Activated CD4-positive, alpha-beta T cell treated with anti-CD3 and anti-CD28 coated beads for 24 hours (primary cell): ENCODE measurements at places on chromosomes 6 and 20.

GRCh38 chr20:10004900-10005299, 29.9 kb upstream of the ANKEF1 start:
- DNase-seq, result no peak

DNA sequence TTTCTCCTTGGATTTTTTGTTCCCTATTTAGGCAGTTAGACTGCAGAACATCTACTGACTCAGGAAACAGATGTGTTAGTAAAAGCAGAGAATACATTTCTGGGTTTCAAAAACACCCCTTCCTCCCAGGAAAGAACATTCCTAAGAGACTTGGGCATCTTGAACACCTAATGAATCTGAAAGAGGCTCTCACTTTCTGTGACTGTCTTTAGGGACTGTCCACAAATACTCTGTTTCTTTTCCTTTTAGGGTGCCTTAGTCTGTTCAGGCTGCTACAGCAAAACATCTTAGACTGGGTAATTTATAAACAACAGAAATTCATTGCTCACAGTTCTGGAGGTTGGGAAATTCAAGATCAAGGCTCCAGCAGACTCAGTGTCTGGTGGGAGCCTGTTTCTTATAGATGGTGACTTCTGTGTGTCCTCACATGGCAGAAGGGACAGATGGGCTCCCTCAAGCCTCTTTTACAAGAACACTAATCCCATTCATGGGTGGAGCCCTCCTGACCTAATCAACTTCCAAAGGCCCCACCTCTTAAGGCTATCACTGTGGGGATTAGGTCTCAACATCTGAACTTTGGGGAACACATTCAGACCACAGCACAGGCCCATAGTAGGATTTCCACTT, 19.4 kb upstream of the CCN5 start:
- no peak for DNase-seq

DNA sequence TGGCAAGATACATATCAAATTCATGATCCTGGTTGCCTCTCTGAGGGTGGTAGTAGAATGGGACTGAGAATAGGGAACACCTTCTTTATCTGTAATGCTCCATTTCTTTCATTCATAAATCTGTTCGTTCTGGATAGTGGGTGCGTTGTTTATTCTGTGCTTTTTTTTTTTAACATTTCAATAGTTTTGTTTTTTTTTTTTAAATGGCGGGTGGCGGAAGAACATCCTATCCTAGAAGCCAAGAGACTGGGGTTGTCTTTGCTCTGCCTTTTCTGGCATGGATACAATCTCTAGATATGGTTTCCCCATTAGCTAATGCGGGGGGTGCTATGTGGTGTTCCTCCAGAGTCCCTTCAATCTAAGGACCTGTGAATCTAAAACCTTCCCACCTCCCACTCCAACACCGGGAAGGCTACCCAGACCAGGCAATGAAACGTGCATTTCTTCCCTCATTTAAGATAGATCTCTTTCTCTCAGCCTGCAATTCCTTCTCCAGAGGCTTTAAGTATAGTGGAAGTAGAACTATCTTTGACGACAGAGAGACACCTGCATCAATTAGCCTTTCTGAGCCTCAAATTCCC, 883 bp upstream of the CCDC28A start:
- no peak for DNase-seq

GRCh38 chr6:80454197-80454596, 347.7 kb downstream of the BCKDHB start:
- DNase-seq, result no peak

- no peak for DNase-seq
Measured at GRCh38 chr6:39156801-39157200, 41.8 kb upstream of the SAYSD1 start.

GRCh38 chr6:88807622-88808021, 155.8 kb downstream of the RNGTT start:
- DNase-seq, result no peak

- DNase-seq, result no peak
Measured at GRCh38 chr6:126805861-126806260, 312.6 kb upstream of the RSPO3 start.

- DNase-seq, result no peak
Measured at GRCh38 chr6:12875051-12875450, 158.5 kb downstream of the PHACTR1 start.

DNA sequence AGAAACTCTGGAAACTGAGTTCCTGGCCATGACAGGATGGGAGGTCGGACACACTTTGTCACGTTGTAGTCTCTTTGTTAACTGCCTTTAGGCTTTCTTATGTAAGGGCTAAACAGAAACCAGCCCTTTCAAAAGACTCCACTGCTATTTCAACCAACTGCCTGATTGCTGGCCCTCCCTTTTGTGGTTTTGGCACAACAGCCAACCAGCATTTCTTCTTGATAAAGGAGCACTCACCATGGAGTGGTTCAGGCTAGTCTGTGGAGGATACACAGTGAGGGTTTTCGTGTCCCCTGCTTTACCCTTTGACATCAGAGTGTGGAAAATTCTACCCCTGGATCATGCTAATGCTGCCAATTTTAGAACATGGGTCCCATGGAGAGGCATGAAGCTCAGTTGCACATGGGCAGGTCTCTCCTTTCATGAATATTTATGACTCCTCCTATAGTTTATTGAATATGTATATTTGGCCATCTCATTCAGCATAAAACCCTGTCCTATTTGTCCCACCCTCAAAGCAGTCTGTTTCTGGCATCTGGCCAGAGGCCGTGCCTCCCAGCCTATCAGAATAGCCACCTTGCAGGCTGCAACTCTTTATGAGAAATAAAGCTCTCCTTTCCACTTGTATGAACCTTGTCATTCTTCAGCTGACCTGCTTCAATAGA, 148.3 kb downstream of the HS3ST5 start:
- no peak for DNase-seq

GRCh38 chr6:15755526-15755925, 92.7 kb upstream of the DTNBP1 start:
- DNase-seq, result no peak

DNA sequence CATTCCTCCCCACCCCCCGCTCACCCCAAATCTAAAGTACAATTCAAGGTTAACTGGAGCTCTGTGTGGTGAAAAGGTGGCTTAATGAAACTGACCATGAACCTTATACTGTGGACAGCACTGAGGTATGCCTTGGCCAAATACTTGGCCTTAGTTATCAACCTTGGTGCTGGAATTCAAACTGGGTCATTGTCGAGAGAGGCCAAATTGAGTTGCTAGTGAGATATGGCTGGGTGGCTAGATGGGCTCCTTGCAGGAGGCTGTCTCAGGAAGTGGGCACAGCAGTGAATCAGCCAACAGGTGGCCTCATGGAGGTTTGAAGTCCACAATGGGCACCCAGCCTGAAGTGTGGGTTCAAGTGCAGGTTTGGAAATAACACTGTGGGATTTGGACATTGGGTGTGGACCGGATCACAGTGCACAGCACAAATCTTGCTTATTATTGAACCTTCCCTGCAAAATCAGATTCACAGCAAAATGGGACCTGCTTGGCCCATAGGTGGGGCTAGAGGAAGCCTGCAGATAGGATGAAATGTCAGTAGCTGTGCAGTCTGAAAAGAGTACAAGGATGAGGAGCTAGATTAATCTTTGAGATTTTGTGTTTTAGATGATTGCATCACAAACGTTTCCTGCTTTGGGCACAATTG, 5.6 kb upstream of the BTBD3 start:
- DNase-seq, result no peak

DNA sequence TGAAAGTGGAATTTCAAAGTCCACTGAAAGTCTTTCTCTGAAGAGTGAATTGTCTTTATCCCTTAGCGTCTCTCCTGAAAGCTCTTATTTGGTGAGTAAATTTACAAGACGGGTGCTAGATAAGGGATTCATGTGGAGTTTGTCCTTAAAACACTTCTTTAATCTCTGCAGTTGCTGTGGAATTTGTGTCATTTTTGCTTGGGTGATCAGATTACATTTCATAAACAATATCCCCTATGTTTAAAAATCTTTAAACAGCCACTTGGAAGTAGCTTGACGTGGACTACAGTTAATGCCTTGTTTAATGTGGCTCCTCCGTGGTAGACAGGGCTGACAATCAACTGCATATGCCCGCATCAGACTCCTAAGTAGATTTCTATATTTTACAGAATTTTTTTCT, 175.4 kb upstream of the ZNF217 start:
- no peak for DNase-seq

DNA sequence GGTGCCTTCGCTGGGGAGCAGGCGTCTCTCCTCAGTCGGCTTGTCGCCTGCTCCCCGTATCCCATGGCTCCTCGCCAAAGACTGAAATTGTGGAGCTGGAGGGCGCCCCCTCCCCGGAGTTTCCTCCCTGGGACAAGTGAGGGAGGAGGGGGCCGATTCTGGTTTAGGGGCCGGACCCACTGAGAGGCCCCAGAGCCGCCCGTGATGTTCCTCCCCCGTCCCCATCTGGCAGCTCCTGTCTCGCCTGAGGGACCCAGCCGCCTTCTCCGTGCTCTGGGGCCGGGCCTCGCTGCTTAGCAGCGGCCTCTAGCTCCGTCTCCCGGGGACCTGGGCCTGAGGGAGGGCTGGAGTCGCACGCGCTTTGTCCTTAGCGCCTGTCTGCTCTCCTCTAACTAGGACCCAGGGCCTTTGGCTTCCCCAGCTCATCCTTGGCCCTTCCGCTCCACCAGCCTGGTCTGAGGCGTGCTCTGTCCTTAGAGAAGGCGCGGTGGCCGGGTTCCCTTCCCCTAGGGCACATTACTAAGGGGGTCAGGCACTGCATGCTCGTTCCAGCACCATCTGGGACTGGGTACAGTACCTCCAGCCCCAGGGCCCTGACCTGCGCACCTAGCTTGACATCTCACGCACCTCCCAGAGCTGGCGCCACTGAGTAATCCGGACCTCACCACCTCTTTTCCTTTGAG, 29.7 kb downstream of the SLC12A5 start:
- DNase-seq, result no peak

DNA sequence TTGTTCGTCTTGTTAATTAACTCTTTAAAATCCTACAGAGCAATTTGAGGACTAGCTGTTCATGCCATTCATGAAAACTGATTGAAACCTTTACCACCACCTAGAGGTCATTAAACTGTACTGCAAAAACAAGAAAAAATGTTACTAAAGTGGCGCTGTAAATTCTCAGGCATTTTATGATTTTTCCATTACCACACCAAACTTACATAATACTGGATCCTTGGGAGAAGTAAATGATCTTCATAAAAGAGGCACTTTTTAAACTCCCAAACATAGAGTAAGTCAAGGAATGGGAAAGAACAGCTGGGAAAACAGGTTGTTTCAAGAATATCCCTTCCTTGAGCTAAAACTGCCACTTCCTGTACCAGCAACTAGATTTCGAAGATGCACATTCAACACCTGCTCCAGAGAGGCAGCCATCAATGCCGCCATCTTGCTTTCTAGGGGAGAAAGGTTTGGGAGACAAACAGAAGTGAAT, 54.3 kb downstream of the MYLIP start:
- no peak for DNase-seq

DNA sequence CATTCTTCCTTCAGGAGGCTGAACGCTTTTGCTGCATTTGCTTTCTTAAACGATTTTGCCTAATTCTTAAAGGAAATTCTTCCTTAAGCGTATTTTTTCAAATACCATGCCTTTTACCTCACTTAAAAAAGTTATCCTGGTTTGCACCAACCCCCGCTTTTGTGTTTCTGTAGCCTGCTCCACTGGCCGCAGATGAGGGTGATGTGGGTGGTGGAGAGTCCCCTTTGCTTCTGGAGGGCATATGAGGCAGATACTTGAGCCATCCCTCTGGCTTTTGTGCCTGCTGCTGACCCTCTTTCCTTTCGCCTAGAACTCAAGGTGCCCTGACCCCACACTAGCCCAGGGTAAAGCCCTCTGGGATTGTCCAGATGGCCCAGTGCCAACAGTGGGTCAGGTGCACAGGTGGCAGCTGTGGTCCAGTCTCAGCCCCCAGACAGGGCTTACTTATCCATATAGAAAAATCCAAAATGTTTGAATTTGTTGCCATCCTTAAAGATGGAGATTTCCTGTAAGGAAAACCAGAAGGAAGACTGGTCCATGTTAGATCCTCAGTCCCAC, 43.9 kb downstream of the SPATA2 start:
- DNase-seq, result no peak

DNA sequence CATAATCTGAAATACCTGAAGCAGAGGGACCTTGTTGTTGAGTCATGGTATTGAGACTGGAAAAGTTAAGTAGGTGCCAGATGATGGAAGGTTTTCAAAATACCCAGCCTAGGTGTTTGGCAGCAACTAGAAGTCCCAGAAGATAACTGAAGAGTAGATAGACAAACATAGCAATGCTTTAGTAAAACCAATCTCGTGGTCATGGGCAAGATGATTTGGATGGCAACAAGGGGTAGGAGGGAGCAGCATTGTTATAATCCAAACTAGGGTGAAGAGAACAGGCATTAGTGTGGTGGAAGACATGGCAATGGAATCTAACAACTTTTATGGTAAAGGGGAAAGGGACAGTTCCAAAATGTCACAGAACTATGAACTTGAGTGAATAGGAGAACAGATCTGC, 2.3 kb downstream of the FILIP1 start:
- no peak for DNase-seq

GRCh38 chr20:62159839-62160238, 16.3 kb downstream of the SS18L1 start:
- DNase-seq, result peak; percentile 44

- no peak for DNase-seq
Measured at GRCh38 chr6:14095437-14095836, 22.1 kb upstream of the CD83 start.

DNA sequence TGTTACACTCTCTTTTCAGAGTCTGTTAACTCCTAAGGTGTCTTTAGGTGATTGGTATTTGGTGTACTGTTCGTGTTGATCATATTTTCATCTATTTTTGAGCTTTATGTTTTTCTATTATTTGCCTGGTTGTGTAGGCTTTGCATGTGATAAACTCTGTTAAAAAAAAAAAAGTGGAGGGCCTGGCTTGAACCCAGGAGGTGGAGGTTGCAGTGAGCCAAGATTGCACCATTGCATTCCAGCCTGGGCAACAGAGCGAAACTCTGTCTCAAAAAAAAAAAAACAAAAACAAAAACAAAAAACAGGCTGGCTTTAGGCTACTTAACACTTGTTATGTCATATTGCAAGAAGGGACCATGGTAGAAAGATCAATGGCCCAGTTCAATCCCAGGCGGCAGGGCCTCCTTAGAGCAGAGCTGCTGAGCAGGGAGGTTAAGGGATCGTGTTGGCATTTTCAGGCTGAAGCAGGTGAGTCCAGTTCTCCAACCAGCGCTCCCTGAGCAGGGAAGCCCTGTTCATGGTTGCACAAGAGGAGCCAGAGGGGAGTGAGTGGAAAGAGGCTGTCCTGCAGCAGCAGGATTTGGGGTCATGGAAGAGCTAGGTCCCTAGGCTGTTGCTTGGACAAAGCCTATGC, 8.5 kb downstream of the PYGB start:
- no peak for DNase-seq
